Fibroblast of skin of back (primary cell): ENCODE measurements at places on chromosomes 2 and 18.

DNA sequence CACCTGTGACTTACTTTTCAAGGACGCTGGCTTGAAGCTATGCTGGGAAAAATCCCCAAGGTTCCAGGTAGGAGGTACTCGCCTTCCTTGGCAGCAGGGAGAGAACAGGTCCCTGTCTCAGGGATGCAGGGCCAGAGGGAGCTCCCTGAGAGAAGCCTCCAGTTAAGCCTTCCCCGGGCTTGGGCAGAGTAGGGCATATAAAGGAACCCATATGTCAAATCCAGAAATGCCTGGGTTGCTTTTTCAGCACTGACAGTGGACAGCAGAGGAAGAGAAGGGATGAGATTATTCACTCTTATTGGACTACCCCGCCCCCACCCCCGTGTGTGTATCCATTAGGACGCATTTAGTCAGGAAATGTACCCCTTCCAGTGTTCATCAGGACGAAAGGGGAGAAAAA, 89.3 kb upstream of the TEX51 start:
- peak; percentile 6 for DNase-seq

GRCh38 chr18:11664286-11664685, 24.8 kb upstream of the GNAL start:
- no peak for DNase-seq

DNA sequence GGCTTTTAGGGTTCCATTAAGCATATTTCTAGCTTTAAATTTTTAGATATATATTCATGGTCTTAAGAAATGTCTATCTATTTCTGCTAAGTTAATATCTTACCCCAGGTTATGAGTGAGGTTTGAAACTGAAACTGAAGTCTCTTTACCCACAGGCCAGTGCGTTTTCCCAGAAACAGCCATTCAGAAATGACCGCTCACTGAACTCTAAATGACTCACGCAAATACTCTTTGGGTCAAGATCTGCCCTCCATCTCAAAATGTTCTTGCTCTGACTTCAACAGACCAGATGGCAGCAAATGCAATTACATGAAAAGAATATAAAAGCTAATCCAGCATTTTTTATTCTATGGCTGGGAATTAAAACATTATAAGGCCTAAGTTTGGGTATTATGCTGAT, 315.2 kb downstream of the TDRD15 start:
- DNase-seq: peak; percentile 4

DNA sequence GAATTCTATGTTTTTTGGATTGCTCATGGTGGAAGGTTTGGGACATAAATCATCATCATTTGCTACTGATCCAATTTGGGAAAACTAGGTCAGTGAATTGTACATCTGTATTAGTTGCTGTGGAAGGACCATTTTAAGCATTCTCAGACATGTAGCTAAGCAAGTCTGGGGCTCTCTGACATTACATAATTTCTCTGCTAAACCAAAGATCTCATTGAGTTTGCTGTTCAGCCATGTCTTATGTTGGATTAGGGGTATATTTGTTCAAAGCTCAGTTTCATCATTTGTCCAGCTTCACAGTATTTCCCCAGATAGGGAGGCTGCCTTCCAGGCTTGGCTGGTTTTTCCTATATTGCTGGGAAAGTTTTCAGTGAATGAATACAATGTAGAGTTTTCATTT, 399.7 kb downstream of the MTX2 start:
- DNase-seq: peak; percentile 57

- DNase-seq: no peak
Observed at GRCh38 chr2:206445948-206446347, 2.6 kb downstream of the ADAM23 start.

DNA sequence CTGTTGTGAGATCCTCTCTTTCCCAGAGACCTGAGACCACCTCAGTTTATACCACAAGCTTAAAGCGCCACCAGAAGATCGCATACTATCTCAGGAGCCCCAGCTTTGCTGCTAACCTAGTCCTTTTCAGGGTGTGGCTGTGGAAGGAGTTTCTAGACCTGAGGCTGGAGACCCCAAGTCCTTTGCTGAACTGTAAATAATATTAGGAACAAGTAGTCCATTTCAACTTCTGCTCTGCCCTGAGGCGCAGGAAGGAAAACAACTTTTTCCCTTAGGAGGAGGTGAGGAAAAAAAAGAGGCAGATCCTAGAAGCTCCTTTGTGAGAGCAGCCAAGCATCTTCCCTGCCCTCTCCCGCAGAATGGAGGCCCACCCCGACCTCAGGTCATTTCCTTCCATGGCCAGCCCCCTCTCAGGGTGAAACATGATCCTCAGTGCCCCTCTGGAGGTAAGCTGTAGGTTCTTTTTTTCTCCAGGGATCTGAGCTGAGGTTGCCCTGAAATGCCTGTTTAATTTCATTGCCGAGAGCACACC, 122.8 kb upstream of the LGALSL start:
- no peak for DNase-seq
